ENCODE measurements at places on chromosomes 2 and 18.

- DNase-seq: no peak
These were observed 318.0 kb downstream of the FIGN start for GRCh38 chr2:163417596-163418337.

GRCh38 chr2:30155202-30155601 is 8.4 kb downstream of the YPEL5 start:
- no peak for DNase-seq

- peak; percentile 62 for DNase-seq
These were observed 32.4 kb upstream of the VIT start for GRCh38 chr2:36663851-36664695.

GRCh38 chr18:54089749-54090459 is 134.6 kb downstream of the MBD2 start:
- DNase-seq: no peak

GRCh38 chr2:16155766-16156165 is 215.4 kb downstream of the MYCN start:
- DNase-seq: no peak

DNA sequence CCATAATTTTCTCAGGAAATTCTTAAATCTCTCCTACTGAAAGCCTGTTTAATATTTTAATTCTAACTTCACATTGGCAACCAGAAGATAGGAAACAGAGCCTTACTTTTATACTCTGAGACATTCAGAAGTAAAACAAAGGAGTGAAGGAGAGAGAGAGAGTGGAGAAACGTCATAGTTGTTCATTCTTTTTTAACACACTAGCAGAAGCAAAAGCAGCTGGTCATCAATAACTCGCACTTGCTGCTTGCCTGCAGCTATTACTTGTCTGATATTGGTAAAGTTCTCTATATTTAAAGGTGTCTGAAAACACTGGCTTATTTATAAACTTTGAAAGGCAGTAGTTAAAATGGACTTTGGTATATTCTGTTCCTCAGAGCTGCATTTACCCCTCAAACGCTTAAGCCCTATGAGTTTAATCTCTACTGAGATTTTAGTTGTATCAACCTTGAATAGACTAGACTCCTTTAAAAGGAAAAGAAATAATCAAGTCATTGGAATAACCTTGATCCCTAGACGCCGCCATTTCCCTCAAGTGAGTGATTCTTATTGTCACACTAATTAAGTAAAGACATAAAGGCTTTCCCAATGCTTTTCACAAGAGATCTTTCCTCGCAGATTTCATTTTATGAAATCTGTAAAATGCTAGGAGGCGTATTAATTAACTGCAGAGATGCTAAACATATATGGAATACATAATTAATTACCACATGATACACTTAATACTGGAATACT is 182.0 kb downstream of the PID1 start:
- DNase-seq: no peak

GRCh38 chr18:13379930-13380690 is 161.6 kb downstream of the LDLRAD4 start:
- no peak for DNase-seq

- DNase-seq: peak; percentile 0
These were observed 65.7 kb downstream of the LRRTM1 start for GRCh38 chr2:80238692-80239469.

DNA sequence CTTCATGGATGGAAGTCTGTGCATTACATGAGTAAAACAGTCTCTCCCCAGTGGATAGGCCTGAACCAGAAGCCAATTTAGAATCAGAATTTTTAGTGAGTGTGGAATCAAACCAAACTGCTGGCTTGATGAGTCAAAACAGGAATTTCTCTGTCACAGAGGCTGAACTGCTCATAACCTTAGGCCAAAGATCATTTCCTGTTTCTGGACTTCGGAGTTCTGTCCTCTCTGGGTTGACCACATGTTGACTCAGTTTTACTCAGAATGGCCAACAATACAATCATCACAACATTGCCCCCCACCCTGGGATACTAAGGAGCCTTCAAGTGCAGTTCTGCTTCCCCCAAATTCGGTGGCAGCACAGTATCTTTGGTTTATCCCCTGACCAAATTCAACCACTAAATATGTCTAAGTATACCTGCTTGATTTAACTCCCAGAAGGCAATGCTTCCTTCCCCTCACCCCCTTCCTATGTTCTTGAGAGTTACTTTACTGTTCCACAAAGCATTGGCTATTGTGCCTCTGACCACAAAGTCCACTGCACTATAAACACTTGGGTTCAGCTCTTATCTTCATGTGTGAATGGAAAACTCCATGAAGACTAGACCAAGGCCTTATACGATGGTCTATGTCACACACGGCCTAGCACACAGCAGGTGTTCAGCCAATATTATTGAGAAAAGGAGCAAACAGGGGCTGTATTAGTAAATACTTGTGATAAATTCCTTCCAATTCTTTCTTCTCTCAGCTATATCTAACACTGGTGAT is 67.8 kb downstream of the NXPH2 start:
- DNase-seq: no peak

DNA sequence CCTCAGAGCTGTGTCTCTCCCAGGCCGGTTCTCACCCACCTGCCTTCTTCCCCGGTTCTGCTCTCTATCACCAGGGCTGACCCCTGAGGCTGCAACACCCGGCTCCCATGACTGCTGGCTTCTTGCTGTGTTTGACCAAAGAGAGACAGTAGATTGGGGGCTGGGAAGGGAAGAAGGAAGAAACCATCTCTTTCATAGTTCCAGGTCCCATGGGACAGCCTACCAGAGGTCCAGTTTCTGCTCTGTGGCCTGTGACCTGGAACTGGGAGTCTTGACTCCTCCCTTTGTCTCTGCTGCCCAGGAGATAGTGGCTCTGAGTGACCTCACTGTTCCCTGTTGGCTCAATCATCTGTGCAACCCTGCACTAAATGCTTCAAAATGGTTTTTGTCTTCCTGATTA is 38.1 kb downstream of the ALPK2 start:
- DNase-seq: no peak

DNA sequence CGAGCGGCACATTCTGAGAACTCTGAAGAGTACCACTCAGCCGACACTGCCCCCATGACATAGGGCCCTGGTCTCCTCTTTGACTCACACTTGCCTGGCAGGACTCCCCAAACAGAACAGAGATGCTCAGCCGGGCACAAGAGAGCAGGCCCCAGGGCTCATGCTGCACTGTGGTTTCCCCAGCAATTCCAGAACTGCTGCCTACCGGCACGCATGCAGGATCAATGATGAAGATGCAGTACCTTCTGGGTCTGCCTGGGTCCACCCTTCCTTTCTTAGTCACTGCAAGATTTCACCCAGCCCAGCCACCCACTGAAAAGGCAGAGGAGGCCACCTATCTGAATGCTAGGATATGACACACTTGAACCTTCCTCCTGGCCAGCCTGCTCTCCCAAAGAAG is 49.4 kb downstream of the BCL11A start:
- no peak for DNase-seq

Data from astrocyte of the cerebellum (primary cell).